ENCODE measurements at places on chromosomes 3 and 15.
A peak's percentile ranks its signal among the peaks of the same experiment; 100 is the strongest.

DNA sequence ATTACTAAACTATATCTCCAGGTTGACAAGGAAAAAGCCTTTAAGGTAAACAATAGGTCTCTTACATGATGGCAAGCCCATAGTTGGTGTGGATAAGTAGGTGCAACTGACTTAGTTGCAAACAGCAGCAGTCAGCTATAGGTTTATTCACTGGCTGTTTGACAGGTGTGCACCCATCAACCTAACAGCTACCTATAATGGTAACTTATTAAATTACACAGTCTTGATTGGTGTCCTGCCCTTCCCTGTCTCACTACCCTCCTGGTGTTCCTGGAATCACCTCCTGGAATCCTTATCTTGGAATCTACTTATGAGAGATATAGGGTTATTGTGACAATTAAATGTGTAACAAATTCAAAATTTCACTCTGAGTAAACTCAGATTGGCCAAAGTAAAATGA, 467.8 kb upstream of the UBE2E2 start:
- DNase-seq: no peak

GRCh38 chr3:185144784-185145183, 8.1 kb downstream of the C3orf70 start:
- DNase-seq: no peak

GRCh38 chr3:37701734-37702433, 159.8 kb upstream of the CTDSPL start:
- no peak for DNase-seq

GRCh38 chr3:70111411-70111810, 111.9 kb downstream of the SAMMSON start:
- no peak for DNase-seq

GRCh38 chr3:61186030-61186429, 65.2 kb downstream of the FHIT start:
- no peak for DNase-seq

GRCh38 chr3:115099986-115100571, 47.0 kb downstream of the ZBTB20 start:
- DNase-seq: peak; percentile 58

- DNase-seq: no peak
These were observed 105.3 kb upstream of the PEX5L start for GRCh38 chr3:180142041-180142440.

DNA sequence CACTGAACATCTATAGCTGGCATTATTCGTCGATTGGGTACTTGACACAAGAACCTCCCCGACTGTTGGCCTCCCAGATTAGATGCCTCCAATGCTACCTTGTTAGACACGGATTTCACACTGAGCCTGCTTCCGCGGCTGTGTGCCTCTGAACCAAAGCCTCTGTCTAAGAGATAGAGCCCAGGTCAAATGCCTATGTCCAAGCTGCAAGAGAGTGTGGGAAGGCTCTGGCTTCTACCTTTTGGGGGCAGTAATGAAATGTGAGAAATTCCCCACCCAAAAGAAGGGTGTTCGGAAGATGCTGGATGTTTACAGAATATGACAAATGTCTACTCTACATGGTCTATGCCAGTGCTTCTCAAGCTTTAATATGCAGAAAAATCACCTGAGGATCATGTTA, 2.0 kb upstream of the RPUSD2 start:
- DNase-seq: no peak

DNA sequence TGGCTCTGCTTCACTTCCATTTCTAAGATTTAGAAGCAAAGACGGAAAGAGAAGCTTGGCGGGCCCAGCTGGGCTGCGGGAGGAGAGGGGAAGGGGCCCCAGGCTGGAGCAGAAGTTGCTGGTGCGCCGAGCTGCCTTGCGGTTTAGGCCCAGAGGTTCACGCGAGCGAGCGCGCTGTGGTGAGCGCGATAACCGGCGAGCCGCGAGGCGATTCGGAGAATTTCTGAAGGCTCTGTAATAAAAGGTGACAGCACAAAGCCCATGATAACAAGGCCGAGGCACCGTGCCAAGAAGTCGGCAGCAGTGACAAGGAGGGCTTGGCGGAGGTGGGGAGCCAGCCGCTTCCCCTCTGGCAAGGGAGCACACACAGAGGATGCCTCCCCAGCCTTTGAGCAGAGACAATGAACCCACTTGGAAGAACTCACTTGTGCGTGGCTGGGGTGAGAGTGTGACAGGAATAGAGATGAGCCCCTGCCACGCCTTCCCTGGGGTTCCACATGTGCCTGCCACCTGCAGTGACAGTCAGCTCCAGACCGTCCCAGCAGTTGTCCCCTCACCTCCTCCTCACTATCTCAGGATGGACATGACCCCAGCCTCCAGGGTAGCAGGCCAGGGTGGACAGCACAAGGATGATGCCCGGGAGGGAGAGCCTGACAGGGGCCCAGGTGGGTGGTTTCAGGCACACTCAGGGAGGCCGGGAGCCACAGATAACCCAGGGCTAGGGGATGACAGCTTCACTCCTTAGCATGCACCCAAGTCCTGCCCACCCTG, 315.2 kb downstream of the UACA start:
- no peak for DNase-seq

GRCh38 chr3:187521546-187521945, 148.6 kb downstream of the SST start:
- DNase-seq: no peak

DNA sequence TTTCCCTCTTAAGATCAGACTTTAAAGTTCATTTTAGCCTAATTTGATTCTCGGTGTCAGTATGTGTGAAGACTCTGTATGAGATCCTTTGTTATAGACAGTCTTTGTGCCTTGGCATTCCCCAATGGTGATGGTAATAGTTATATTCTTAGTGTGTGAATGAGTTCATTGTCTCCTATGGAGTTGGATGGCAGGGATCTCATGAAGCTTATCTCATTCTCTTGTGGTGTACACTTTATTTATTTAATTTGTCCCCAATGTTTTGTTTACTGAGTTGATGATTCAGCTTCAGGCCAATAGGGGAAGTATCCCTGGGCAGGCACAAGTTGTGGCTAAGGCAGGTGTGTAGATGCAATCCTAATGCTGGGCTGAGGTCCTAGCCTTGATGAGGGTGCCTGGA, 222.0 kb upstream of the DPPA4 start:
- DNase-seq: no peak

GRCh38 chr3:99269606-99270351, 368.3 kb upstream of the DCBLD2 start:
- no peak for DNase-seq

GRCh38 chr3:140238646-140239314, 303.8 kb downstream of the CLSTN2 start:
- no peak for DNase-seq

DNA sequence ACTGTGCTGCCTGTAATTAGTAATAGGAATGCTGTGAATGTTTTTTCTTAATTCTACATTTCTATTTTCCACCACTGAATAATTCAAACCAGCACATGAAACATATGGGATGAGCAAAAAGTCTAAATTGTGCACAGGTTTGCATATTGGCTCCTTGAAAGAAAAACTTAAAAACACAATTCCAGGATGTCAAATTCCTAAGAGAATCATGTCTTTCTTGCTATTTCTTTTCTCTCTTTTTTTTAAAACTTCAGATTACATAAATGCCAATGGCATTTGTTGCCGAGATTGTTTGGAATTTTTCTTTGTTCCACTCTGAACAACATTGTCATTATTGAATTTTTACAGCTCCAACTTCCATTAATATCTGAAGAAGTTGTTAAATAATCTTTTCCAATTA, 60.8 kb downstream of the VGLL3 start:
- no peak for DNase-seq

- no peak for DNase-seq
These were observed 343.1 kb upstream of the SEMA6D start for GRCh38 chr15:47374222-47374621.

DNA sequence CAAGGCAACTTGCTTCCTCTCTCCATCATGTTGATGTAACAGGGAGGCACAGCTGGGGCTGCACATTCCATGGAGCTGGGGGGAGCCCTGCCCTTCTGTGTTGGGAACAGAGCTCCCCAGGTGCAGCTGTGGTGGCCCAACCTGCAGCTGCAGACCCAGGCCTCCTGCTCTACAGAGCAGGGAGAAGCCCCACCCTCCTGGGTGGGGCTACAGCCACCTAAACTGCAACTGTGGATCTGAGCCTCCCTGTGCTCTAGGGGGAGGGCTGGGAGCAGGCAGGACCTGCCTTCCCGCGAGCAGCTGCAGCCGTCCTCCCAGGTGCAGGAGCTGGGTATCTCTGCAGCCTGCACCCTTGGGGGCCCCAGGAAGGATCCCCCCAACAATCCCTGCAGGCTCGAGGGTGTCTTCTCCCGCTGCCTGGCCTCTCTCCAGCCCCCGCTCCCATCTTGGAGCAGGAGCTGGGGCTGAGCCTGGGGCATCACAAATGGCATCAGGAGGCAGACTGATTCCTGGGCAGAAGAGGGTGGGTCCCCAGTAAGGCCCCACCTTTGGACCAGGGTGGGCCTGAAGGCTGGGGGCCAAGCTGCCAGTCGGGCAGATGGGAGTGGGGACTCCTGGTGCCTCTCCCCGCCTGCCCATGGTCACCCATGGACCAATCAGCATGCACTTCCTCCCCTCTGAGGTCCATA, 7.4 kb downstream of the LRRC58 start:
- no peak for DNase-seq

DNA sequence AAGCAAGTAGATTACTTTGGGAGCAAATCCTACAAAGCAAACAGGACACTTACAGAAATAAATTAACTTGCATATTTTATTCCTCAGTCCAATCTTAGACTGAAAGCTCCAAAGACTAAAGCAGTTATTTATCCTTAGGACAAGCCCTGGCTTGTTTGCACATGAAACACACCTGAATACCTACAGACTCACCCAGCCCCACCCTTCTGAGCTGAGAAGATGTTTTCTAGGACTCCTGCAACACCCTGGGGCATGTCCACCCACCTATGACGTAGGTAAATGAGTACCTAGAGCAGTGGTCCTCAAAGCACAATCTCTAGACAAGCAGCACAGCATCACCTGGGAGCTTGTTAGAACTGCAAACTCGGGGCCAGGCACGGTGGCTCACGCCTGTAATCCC, 80.8 kb downstream of the ANXA2 start:
- no peak for DNase-seq

DNA sequence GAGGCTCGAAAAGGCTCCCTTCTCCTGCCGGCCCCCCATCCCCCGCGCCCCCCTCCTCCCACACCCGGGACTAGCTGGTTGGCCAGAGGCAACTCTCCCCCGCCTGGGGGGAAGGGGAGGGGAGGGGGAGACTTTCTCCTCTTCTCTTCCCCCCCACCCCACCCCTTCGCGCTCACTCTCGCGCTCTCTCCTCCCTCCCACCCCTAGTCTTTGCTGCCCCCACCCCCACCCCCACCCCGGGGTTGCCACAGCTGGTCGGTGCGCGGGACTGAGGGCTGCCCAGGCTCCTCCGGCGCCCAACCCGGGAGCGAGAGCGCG, 710 bp downstream of the MECOM start:
- peak; percentile 85 for DNase-seq

DNA sequence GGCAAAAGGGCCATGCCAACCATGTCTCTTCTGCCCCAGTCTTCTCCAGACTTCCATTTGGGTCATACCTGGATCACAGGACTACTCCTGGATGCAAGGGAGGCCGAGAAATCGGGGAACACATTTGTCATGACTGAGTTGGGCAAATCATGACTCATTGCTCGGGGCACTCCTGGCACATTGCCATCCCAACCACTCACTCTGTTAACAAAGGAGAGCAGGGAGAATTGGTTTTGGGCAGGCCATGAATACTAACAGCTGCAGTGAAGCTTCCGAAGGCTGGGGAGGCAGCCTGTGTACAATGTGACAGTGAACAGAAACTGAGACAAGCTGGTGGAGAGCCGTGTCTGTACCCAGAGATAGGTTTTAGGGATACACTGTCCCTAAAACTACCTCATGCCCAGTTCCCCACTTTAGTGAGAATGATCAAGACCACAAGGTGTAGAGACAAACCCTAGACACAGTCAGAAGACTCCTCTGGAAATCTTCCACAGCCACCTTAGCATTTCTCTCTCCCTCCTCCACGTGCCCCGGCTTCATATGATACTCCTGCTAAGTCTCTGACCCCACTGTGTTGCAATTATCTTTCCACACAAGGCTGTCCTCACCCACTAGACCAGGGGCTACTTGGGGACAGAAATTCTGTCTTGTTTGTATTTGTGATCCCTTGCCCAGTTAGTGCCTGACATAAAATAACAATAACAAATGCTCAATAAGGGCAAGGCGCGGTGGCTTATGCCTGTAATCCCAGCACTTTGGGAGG, 10.5 kb upstream of the BUB1B start:
- no peak for DNase-seq

DNA sequence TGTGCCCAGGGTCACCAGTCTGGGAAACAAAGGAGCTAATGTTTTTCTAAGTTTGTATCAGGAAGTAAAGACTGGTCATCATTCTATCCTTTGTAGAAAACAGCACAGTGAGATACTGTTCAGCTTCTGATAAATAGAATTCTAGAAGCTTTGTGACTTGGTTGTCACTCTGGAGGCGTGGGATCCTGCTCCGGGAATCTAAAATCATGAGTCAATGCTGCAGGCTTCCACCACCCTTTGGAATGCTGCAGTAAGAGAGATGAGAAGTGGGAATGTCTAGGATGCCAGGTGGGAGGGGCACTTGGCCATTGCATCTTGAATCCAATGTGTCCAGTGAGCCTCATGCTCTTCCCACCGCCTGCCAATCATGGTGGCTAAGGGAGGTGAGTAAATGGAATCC, 40.9 kb downstream of the SAMMSON start:
- DNase-seq: no peak

DNA sequence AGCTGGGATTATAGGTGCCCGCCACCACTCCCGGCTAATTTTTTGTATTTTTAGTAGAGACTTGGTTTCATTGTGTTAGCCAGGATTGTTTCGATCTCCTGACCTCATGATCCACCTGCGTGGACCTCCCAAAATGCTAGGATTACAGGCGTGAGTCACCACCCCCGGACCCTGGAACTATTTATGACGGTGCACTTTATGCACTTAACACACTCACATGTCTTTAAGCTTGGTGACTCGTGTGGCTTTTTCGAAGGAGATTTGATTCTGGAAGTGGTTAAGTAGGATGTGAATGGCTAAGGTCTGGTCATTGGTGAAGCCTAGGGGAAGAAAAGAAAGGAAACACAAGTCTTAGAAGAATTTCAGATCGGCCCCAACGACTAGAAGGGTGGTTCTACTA, 20.3 kb downstream of the BBS4 start:
- no peak for DNase-seq

GRCh38 chr15:35679186-35679585, 133.2 kb upstream of the DPH6 start:
- DNase-seq: no peak

- DNase-seq: no peak
These were observed 35.4 kb downstream of the EHD4 start for GRCh38 chr15:41936649-41937567.

- DNase-seq: peak; percentile 48
These were observed 108.5 kb upstream of the PFN2 start for GRCh38 chr3:150079029-150079739.

DNA sequence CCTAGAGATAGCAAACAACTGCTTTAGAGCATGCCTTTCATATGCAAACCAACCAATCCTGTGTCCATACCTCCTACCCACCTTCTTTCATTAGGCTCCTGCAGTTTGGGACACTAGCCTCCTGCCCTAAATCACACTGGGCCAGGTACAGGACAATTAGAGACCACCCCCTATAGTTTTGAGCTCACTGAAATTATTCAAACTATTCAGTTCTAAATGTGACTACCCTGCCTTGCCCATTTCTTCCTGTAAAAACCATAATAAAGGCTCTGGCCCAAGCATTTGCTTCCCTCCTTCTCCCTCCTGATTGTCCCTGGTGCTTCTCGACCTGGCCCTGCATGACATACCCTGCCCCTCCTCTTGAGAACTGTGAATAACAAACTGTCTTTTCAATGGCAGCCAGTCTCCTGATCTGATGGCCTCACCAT, 31.4 kb upstream of the LRIG1 start:
- DNase-seq: no peak

Data from right lung (tissue), 10 donors.